ENCODE measurements at places on chromosomes 5 and 9.
A peak's percentile ranks its signal among the peaks of the same experiment; 100 is the strongest.

- peak; percentile 10 for DNase-seq
Measured at GRCh38 chr5:65395526-65396155, 86.1 kb downstream of the ADAMTS6 start.

GRCh38 chr5:150653145-150653761, 7.8 kb upstream of the MYOZ3 start:
- DNase-seq = peak; percentile 60

- DNase-seq = peak; percentile 86
Measured at GRCh38 chr9:81578606-81579005, 110.7 kb downstream of the TLE1 start.

- DNase-seq = peak; percentile 61
Measured at GRCh38 chr5:89830691-89831090, 578.9 kb downstream of the CETN3 start.

GRCh38 chr5:151812757-151813309, 41.1 kb downstream of the G3BP1 start:
- peak; percentile 35 for DNase-seq

DNA sequence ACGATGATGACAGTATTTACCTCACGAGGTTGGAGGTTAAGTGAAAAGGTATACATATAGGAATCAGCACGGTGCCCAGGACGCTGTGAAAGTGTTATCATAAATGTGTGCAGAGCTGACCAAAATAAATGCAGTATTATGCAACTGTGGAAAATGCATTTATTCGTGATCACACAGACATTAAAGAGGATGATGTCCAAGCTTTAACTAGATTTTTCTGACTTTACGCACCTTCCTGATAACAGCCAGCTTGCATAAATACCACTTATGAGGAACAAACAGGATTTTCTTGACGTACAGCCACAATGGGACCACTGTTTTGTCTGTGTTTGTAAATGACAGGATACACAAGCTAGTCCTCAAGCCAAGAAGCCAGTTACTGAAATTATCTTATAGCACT, 71.4 kb upstream of the ATP10B start:
- no peak for DNase-seq

DNA sequence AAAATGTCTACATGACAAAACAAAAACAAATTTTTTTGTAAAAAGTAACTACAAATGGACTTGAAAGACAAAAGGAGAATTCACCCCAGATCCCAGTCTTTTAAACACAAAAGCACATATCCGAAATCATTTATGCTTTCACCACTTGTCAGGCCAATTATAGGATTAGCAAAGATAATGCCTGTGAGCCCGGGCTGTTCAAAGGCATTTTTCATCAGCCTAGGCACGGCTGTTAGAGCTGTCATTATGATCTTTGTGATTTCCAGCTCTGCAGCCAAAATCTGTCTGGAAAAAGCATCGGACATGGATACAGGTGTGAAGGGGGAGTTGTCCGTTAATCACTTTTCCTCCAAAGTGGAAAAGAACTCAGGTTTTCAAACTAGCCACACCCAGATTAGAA, 23.6 kb upstream of the RAB14 start:
- DNase-seq = no peak

DNA sequence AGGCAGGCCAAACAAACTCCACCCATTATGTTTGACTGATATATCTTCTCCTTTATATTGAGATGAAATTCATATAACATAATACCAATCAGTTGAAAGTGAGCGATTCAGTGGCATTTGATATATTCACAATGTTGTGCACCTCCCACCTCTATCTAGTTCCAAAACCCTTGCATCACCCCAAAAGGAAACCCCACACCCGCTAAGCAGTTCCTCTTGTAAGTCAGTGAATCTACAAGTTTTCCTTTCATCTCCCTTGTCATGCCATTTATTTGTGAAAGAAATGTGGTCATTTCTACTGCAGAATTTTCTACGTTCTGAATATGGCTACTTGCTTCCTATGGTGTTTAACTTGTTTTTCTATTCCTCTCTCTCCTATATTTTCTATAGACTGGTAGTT, 99.4 kb upstream of the PTPN3 start:
- no peak for DNase-seq

DNA sequence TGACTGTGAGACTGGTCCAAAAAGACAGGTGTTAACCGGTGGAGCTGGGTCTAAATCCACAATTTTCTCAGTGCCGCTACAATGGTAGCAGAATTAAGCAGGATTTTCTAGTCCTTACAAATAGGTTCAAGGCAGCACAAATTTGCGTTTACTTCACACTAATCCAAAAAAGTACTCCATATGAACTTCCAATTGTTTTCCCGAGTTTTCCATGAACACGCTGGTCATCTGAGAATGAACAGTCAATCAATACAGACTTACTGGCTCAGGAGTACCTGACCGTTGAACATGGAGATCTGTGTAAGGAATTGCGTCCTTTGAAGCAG, 709 bp downstream of the SLC35D2 start:
- no peak for DNase-seq

DNA sequence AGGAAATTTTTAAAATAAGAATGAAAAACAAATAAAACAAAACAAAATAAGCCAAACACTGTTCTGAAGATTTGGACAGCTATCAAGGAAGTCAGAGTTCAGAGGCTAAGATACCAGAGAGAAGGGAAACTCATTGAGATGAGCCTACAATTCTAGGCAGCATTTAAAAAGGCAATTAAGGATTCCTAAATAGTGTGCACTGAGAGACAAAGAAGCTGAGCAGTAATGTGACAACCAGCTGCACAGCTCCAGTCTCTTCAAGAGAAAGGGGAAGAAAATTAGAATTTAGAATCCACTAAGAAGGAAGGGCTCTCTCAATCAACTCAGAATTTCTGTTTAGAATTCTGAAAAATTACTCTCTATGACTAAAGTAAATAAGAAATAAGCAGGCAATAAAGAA, 246.7 kb upstream of the COX7C start:
- DNase-seq = no peak

GRCh38 chr5:137122075-137122474, 377.1 kb downstream of the SPOCK1 start:
- peak; percentile 35 for DNase-seq

DNA sequence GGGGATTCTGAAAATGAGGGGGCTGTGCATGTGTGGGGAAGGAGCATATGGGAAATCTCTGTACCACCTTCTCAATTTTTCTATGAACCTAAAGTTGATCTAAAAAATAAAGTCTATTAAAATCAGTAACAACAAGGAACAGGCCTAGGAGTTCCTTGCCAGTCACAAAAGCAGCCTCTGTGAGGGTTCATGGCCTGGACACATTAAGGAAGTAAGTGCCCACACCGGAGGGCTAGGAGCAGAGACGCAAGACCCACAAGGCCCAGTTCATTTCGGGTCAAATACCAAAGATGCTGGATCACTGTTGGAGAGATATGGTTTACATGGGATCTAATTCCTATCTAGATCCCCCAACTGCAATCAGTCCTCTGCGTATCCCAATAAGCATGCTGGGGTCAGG, 88.4 kb downstream of the SEMA4D start:
- no peak for DNase-seq

DNA sequence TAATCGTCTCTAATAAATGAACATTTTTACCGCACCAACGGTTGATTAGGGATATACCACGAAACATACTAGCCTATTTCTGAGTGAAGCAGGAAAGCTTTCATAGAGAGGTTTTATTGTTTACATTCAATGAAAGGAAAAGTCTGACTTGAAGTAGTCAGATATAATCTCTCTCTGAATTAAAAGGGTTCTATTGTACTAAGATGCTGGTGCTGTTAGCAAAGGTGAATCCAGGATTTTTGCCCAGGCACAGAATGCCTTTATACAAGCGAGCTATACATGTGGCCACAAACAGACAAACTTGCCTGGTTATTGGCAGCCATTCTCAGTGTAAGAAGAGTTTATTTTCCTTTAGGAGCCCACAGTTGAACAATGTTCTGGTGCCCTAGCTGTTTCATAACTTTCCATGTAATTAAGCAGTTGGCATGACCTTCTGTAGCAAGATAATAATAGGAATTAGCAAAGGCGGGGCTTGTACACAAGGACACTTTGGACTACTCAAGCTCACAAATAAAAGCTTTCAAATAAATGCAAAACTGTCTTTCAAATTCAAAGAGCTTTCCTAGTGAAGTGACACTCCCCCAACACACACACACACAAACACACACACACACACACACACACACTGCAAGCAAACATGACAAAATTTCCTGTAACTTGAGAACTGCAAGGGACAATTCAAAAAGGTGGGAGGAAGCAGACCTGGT, 198.7 kb upstream of the MAP3K1 start:
- no peak for DNase-seq

- DNase-seq = peak; percentile 93
Measured at GRCh38 chr5:68027519-68027918, 188.0 kb upstream of the PIK3R1 start.

DNA sequence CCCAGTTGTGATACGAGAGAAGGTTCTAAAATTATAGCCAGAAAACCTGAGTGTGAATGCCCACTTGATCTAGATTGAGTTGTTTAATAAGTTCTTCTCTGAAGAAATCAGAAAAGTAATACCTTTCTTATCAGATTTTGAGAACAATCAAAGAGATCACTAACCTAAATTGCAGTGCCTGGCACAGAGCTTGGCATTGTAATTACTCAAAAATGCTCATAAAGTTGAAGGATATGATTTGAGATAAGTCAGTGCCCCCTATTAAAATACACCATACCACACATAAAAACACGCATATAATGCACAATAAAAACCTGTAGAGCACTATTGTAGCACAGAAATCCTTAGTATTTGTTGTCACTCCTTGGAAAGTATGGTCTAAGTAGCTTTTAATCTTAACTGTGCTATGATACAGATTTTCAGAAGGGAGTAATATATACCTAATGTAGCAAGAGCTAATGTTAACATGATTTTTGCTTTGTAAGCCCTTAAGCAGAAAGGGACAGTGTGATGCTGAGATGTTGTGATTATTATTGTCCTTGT, 257.5 kb upstream of the CDH18 start:
- DNase-seq = no peak

- no peak for DNase-seq
Measured at GRCh38 chr5:176722757-176723156, 75.5 kb downstream of the TSPAN17 start.

GRCh38 chr9:130661451-130662098, 2.8 kb upstream of the PRDM12 start:
- DNase-seq = no peak

GRCh38 chr5:76724871-76725270, 8.9 kb downstream of the F2R start:
- DNase-seq = peak; percentile 67

Measured in fibroblast of skin of right quadriceps (primary cell).